Smooth muscle cell of the brain vasculature (primary cell): ENCODE measurements at places on chromosomes 5 and 9.
A peak's percentile ranks its signal among the peaks of the same experiment; 100 is the strongest.

GRCh38 chr5:38845526-38846378 is at the start of gene OSMR:
Gene OSMR, plus strand, starts transcription at chr5:38846012. Its CDS starts 23,033 bp downstream, at chr5:38869045.
- peak; percentile 90 for DNase-seq

- DNase-seq: peak; percentile 26
Measured at GRCh38 chr5:175640106-175640775, 17.6 kb upstream of the HRH2 start.

DNA sequence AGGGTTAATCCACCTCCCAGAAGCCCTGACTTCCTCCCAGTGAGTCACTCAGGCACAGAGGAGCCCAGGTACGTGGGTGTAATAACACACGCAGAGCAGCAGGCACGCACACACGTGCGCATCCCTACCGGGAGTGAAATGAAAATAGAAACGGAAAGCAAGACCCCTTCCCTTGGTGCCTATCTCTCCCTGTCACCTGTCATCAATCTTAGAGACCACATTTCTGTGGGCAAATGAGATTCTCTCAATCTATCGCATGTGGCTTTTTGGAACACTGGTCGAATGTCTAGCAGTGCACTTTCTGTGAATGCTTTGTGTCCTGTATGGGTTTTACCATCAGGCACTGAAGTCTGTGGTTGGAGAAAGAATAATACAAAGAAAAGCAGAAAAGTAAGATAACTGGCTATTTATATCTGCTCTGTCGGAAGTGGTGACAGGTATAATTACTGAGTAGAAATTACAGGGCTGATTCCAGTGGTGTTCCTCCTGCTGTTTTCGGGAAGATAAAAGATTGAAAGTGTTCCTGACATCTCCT is 137.7 kb upstream of the GRIA1 start:
- no peak for DNase-seq

GRCh38 chr5:31226651-31227050 is 33.2 kb downstream of the CDH6 start:
- no peak for DNase-seq

DNA sequence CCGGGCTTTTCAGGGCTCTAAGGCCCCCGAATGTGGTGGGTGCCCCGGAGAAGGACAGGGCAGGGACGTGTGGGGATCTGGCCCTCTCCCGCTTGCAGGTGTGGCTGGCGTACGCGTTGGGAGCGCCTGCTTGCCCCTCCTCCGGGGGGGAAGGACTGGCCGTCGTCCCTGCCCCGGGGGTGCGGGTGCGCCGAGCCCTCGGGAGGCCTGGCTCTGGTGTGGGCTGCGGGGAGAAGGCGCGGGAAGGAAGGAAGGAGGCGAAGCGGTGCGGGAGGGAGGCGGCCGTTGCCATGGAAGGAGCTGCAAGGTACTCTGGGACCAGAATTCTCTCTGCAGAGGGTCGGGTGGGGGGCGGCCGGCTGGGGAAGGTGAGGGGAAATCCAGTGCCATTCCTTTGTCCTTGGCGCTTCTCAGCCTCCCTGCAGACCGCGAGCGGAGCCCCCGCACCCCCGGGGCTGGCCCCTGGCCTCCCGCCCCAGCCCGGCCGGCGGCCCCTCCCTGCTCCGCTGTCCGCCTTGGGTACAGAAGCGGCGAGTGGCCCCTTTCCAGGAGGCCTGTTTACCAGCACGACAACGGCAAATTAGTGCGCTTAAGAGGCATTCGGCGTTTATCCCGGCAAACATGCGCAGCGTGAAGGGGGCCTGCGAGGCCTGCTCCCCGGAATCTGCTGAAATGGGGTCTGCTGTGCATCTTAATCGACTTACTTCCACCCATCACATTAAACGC is 67.1 kb upstream of the UNC5A start:
- no peak for DNase-seq

DNA sequence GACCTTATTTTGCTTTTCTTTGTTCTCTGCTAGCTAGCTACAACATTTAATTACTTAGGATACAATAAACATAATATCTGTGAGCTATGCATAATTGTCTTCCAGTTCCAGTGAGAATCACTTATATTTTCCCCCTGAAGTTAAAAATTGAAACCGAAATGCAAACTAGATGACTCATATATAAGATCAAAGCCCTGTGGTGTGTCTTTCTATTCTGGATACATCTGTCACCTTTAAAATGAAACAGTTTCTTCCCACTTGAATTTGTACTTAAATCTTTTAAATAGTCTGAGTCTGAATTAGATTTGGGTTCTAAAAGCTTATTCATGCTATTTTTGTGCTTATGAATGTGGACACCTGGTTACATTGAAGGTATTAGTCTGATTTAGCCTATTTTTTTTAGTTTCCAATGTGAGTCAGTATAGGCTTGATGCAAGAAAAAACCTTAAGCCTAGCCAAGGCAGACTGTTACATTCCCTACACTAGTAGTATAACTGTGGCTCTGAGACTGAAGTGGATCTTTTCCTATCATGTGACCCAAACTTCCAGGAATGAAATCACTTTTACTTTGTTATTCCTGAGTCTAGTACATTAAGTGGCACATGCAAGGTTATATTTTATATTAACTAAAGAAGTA is 703.5 kb upstream of the RGMB start:
- DNase-seq: no peak

DNA sequence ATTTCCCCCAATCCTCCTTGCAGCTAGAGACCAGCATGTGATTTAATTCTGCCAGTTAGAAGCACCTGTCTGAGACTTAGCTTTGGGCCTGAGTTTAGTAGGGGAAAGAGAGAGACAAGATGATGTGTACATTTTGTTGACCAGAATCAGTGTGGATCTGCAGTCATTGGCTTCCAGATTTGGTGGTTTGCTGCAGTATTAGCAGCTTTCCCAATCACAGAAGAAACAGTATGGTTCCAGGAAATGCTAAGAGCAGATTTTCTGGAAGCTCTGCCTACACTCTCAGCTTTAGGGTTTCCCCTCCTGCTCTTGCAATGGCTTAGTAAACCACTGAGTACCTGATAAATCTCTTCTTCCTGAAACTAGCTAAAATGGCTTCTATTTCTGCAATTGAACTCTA is 48.8 kb upstream of the FREM1 start:
- DNase-seq: no peak

DNA sequence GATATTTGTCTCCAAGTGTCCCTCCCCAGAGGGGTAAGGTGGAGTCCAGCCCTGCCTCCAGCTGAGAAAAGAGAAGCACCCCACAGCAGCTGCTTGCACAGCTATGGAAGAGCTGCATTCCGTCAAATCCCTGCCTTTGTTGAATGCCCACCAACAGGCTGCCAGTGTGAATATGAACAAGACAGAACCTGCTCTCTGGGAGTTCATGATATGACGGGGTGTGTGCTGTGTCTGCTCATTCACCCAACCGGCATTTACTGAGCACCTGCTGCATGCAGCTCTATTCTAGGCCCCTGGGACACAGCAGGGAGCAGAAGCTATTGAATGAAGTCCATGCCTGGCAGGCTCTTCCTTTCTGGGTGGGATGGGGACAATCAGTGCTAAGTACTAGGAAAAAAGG is 238.8 kb downstream of the GADD45G start:
- no peak for DNase-seq

DNA sequence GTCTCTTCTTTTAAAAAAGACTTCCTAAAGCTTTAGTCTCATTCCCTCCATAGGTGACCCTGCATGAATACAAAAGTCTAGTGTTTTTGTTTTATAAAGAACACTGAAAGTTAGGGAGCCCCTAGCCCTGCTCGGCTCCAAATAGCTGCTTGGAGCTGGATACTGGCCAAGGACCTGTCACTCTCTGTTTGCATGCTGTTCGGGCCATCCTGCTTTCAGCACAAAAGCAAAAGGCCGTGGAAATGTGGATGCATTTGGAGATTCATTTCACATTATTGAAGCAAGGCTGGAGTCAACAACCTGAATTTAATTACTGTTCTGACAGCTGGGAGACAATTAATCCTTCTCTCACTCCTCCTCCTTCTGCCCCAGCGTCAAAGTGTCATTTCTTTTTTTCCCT is 151.7 kb upstream of the NMUR2 start:
- no peak for DNase-seq

DNA sequence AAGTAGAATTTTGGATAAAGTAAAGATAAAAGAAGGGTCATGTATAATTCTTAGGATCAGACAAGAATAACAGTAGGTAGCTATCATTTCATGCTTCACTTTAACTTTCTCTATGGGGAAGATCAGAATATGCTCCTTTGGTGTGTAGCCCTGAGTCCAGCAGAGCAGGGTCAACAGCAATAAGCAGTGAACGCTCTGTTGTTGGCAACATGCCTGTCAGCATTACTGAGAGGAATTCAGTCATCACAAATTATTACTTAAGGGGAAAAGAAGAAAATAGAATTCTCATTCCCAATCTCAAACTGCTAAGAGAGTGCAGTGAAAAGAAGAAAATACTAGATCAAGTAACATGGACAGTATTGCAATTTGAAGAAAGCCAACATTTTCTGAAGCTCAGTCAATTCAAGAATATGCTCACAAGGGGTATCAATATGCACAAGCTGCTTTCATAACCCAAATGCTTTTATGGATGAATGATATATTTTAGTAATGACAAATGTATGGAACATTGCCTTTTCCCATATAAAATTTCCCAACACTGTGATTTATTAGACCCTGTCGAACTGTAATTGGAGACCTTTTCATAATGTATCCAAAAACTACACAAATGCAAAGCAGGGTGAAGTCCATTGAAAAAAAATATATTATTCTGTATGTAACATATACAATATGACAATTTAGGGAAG is 1359.4 kb downstream of the EFNA5 start:
- peak; percentile 49 for DNase-seq

DNA sequence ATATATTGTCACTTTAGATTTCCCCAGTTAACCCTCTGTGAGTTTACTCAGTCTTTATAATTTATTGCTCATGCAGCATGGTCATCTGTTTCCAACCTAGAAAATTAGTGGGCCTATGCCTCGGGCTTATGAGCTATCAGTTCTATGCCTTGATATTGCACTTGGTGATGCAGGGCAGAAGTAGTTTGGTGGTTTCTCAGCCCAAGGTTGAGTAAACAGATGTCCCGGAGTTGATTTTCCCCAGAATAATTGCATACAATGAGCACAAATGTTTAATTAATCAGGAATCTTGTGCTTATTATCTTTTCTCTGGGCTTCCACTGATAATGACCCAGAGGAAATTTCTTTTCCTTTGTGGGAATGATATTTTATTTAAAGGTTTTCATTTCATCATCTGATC is 474.0 kb downstream of the CCDC171 start:
- no peak for DNase-seq

GRCh38 chr5:143613329-143613728 is 198.6 kb upstream of the HMHB1 start:
- no peak for DNase-seq
